ENCODE measurements at places on chromosomes 4 and X.

DNA sequence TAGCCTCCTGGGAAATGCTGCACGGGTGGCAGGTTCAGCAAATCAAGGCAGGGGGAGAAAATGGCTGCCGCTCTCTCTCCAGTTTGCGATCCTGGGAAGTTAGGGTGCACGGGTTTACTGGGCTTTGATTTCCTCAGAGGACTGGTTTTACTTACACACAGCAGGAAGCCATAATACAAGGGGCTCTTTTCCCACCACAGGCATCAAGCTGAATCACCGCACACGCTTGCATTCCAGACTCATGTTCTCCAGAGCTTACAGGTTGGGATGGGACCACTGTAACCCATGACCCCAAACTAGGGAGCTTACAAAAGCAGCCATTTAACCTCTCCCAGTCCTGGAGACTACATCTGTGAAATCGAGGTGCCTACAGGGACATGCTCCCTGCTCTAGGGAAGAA is 159.8 kb downstream of the DHRSX start:
- DNase-seq = no peak

GRCh38 chrX:38341442-38341841 is 11.0 kb upstream of the OTC start:
- no peak for DNase-seq

- DNase-seq = no peak
Measured at GRCh38 chr4:99815597-99816011, 1.0 kb upstream of the DAPP1 start.

DNA sequence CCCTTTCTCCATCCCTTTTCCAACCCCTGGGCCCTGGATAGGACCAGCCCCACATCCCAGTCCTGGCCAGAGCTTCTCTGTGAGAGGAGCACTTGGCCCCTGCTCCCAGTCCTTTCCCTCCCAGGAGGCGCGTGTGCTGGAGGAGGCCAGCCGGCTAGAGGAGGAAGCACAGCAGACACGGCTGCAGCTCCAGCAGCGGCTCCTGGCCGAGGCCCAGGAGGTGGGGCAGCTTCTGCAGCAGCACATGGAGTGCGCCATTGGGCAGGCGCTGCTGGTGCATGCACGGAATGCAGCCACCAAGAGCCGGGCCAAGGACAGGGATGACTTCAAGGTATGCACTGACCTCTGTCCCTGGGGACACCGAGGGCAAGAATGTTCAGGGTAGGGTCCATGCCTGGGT is 87.5 kb downstream of the EVC start:
- no peak for DNase-seq

DNA sequence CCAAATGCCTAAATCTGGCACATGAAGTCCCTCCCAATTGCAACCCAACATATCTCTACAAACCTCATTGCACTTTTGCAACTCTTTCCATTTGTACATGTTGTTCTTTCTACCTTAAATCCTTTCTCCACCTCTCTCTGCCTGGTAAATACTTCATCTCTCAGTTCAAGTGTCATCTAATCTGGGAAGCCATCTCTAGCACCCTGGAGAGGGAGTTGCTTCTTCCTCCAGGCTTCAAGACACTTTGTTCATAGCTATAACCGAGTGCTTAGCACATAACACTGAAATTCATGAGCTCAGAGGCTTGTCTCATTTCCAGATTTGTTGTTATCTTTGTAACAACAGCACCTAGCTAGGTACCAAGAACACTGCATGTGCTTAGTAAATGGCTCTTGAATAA is 114.8 kb upstream of the NAP1L5 start:
- no peak for DNase-seq

DNA sequence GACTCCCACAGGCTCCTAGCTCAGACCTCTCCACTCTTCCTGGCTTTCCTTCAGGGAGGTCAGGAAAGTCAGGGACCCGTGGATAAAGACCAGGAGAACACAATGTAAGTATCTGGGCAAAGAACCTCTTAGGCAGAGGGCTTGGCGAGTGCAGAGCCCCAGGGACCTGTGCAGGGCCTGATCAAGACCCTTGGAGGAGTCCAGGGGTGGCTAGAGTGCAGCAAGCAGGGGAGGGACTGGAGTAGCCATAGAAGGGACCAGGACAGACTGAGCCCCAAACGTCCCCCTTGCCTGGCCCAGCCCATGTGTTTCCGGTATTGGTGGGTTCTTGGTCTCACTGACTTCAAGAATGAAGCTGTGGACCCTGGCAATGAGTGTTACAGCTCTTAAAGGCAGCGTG is 5.9 kb upstream of the TNIP2 start:
- DNase-seq = no peak

DNA sequence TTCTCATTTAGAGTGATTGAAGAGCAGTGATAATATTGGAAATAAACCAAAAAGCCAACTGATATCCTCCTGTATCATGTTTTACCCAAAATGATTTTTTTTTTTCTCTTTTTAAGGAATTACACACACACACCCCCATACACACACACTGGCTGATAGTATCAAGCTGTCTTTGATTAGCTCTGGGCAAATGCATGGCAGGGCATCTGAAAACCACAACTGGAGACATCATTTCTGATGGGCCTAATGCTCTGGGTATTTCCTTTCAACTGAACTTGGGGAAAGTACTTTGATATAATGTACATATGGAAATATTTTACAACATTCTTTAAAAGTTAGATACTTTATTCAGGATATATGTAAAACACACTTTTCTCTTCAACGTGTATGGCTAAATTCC is 14.2 kb upstream of the OSTC start:
- DNase-seq = no peak

DNA sequence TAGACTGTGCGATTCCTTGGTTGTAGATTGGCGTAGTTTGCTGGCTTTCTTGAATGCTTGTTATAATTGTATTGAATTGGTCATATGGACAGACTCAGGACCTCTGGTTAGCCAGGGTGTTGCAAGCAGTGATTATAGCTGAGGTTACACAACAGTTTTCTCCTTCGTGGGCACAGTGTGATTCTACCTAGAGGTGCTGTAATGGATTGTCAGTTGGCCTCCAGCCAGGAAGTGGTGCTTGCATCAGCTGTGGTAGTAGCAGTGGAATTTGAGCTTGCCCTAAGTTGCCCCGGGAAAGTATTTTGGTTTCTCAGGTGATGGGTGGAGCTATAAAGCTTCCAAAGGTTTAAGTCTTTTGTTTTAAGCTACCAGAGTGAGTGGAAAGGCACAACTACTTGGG is 23.1 kb upstream of the GABRG1 start:
- DNase-seq = no peak

- no peak for DNase-seq
Measured at GRCh38 chr4:155666344-155667221, at the start of gene GUCY1A1. TSS of gene GUCY1A1 (plus strand) at chr4:155666848. CDS start at chr4:155696868, 30,020 bp downstream.

GRCh38 chrX:119194621-119195020 is 41.5 kb upstream of the PGRMC1 start:
- no peak for DNase-seq

DNA sequence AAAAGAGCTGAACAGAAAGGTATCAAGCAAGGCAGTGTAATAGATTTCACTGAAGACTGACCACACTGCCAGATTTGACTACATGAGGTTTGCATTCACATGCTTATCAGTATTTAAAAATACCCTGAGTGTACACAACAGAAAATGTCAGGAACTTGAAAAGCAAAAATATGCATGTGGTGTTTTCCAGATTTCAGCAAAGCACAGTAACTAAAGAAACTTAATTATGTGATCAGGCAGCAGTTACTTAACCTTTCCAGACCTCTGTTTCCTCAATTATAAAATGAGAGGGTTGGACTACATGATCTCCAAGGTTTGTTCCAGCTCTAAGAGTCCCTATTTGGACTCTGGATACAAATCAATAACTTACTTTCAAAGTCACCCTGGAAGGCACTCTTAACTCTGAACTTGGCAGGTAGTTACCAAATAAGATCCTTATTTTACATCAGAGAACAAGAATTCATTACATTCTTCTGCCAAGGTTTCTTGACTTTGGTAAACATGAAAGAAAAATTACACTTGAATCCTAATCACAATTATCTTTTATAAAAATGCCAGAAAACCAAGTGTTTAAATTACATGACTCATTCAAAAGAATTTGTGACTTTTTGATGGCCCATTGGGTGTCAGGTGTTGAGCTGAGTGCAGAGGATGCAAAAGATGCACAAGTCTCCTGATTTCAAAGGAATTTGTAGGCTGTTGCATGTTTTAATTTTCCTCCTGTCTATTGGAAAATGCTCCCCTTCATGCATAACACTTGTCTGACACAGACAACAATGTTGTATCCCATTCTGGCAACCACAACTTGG is 241.6 kb downstream of the MGST2 start:
- no peak for DNase-seq

- no peak for DNase-seq
Measured at GRCh38 chrX:122625239-122625638, 558.8 kb upstream of the GRIA3 start.

DNA sequence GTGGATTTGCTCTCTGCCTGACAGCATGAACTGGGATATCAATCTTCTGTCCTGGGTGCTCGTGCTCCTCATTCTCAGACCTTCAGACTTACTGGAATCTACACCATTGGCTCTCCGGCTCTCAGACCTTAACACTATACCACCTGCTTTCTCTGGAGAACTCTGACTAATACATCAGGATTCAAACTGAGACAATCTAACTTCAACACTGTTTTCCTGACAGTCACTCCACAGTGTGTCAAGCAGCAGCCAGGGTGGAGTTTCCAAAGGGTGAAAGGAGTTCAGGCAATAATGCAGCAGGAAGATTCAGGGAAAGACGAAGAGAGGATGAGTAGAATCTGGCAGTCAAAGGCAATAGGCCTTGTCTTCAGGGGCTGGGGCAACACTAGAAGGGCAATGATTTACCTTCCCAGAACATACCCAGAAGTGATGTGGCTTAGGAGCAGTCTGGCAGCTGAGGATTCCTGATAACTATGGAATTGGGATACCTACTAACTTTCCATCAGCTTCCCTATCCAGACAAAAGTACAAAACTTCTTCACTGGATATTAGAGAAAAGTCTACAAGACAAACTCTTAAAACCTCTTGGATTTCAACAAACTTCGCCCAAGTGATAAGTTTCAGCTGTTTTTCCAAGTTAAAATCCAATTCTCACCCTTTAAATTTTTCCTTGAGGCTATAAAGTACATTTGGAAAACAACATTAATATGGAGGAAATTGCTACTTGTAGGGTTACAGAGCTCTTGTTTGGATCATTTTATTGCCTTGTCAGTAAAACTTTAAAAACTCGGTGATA is 58.4 kb upstream of the SLIT2 start:
- no peak for DNase-seq

- no peak for DNase-seq
Measured at GRCh38 chr4:7430965-7431695, 3.6 kb downstream of the PSAPL1 start.

DNA sequence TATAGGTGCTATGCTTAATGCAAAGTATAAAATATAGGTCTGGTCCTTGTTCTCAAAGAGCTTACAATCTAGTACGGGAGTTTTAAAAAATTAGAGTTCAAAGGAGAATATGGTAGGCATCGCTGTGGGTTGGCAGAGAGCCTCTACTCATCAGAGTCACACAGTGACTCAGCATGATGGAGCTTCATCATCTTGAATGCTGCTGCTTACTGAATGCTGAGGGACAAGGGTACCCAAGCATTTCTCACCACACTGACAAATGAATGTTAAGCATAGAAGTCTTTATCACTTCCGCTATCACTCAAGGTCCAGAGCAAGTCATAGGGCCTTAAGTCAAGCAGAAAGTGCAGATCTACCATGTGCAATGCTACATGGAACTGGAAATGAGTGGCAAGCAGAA is 268.6 kb upstream of the IGFBP7 start:
- no peak for DNase-seq

DNA sequence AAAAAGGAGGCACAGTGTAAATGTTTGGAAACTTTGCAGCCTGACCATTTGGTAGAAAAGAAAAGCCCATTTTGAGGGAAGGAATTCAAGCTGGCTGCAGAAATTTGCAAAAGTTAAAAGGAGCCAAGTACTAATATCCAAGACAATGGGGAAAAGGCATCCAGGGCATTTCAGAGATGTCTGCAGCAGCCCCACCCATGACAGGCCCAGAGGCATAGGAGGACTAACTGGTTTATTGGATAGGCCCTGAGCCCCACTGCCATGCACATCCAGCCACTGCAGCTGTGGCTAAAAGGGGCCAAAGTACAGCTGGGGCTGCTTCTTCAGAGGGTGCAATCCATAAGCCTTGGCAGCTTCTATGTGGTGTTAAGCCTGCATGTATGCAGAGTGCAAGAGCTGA is 104.9 kb downstream of the HS3ST1 start:
- DNase-seq = no peak

GRCh38 chrX:107135049-107135964 is 16.7 kb upstream of the RBM41 start:
- DNase-seq = no peak

GRCh38 chr4:56450342-56450741 is 14.3 kb downstream of the PAICS start:
- no peak for DNase-seq

DNA sequence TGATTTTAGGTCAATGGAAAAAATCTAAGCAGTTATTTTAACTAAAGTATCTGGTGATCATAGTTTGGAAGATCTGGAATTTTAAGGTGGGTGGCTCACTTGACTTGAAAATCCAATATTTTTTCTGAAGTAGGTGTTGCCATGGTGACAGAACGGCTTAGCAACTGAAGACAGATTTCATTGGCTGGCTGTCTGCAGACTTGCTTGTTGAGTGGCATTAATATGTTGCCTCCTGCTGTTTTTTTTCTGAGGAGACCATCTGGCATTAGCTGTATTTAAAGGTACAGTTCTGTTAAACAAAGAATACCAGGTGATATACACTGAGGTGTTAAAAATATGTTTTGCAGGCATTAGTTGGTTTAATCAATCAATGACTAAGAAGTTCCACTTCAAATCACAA is 19.8 kb downstream of the CPE start:
- no peak for DNase-seq

DNA sequence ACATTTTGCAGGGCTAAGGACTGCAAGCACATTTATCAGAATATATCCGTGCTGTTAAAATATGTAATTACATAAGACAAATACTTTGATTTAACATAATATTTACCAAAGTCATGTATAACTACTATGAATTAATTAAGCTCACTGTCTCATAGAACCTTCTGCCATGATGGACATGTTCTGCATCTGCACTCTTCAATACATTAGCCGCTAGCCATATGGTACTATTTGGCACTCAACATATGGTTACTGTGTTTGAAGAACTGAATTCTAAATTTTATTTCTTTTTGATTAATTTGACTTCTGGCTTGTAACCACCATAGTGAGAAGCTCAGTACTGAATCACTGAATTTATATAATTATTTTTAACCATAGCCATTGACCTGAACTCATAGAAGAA is 427.0 kb upstream of the TRAM1L1 start:
- DNase-seq = no peak

- no peak for DNase-seq
Measured at GRCh38 chr4:27006646-27007045, 146.0 kb downstream of the STIM2 start.

DNA sequence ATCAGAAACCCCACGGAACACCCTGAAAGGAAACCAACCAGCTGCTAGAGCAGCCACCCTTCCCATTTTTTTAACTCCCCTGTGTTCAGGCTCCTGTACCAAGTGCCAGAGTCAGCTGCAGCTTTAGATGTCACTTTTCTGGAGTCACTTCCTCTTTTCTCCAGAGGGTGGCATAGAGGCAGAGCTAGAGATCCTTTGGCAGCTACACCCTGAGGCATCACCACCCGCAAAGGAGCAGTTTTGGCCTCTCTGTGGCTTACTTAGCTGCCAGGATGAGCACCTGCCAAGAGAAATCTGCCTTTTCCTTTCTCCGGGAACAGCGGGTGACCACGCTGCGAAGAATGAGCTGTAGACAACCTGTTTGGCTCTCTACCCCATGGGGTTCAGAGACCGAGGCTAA is 58.0 kb upstream of the CHRDL1 start:
- DNase-seq = no peak
